Stimulated activated CD4-positive, alpha-beta T cell treated with anti-CD3 and anti-CD28 coated beads, Interleukin-12 subunit alpha, Interleukin-12 subunit beta, amount 100 ng/mL, for 24 hours (primary cell): ENCODE measurements at places on chromosomes 2 and 18.

- no peak for DNase-seq
Measured at GRCh38 chr2:128489526-128490273, 171.0 kb upstream of the HS6ST1 start.

DNA sequence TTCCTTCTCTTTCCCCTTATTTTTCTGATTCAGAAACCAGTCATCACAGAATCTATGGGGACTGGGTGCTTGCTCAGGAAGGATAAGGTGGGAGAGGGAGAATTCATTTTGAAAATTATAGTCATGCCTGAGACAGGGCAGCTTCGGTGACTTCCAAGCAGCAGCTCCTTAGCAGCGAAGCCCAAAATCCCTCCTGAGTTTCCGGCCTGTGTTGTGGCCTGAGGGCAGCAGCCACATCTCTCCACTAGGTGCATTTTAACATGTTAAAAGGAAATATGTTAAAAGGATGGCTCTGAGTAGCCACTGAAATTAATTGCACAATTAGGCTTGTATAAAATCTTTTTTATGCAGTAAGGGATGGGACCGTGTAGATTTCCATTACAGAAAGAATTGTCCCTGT lies 207.0 kb upstream of the RAB12 start:
- no peak for DNase-seq

- DNase-seq: no peak
Measured at GRCh38 chr2:37349231-37349860, 4.9 kb downstream of the QPCT start.

DNA sequence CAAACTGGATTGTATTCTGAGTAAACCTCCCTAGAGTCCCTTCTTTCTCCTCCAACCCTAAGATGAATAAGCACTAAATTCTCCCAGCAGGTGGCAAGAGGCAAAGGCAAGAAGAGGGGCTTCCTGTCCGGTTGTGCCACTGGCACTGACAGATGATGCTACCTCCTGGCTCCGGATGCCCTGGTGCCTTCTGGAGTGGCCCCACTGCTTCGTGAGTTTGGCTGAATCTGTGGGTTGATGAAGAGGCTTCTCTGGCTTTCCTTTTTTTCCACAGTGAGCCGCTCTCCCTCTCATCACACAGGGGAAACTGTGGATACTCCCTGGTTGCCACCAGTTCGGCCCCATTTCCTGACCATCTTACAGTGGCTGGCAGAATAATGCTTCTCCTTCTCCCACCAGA lies 404.7 kb downstream of the GALR1 start:
- no peak for DNase-seq

GRCh38 chr18:57940166-57940660 lies 103.8 kb upstream of the NEDD4L start:
- DNase-seq: no peak

DNA sequence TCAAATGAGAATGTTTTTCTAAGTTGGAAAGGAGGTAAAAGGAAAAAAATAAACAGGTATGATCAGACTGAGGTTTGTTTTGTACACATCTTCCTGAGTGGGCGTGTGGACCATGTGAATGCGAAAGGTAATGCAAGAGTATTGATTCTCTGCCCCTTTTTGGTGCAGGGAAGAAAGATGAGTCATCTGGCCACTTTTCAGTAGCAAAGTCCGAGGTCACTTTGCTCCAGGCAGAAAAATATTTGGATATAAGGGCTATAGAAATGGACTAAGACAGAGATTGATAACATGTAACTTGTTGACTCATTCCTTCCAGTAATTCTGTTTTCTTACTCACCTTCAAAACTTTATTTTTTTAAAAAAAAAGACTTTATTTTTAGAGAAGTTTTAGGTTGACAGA lies 130.5 kb downstream of the DSEL start:
- DNase-seq: no peak

DNA sequence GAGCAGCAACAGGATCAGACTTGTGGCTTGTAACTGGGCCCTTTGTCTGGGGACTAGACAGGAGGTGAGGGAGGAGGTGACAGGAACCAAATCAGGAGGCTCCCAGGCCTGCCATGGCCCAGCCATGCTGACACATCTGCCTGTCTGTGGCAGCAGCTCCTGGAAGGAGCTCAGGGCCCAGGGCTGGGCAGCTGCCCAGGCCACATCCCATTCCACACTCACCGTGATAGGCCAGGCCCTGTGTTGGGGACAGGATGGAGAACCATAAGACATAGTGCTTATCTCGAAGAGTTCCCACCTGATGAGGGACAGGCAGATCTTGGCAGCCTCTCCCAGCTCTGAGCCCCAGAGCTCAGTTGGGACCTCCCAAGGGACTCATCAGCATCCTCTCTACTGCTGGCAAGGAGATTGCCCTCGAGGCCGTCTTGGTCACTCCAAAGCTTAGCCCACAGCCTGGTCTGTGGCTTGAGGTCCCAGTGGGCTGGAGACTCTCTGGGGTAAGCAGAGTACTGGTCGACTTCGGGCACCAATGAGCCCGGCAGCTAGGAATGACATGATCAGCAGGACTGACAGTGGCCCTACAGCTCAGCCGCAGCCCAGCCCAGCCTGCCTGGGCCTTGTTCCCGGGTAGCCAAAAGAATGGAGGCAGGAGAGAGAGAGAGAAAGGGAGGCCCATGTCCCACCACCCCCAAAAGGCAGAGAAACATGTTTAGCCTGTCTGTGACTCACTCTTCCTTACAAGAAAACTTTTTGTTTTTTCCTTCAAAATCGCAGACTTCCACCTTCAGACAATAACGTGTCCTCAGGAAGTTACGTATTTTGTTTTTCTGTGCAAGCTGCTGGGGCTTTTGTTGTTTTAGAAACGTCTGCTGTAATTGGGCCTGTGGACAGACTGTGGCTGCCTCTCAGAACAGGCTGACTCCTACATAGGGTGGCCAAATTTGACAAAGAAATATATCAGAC lies 82.1 kb downstream of the HS1BP3 start:
- no peak for DNase-seq

GRCh38 chr2:191302459-191303139 lies 57.4 kb downstream of the MYO1B start:
- no peak for DNase-seq

GRCh38 chr18:10474309-10474708 lies 19.9 kb downstream of the APCDD1 start:
- DNase-seq: no peak
